ENCODE measurements at places on chromosomes 3 and 15.

GRCh38 chr3:180680097-180680430 is 775 bp upstream of the CCDC39 start:
- no peak for DNase-seq

DNA sequence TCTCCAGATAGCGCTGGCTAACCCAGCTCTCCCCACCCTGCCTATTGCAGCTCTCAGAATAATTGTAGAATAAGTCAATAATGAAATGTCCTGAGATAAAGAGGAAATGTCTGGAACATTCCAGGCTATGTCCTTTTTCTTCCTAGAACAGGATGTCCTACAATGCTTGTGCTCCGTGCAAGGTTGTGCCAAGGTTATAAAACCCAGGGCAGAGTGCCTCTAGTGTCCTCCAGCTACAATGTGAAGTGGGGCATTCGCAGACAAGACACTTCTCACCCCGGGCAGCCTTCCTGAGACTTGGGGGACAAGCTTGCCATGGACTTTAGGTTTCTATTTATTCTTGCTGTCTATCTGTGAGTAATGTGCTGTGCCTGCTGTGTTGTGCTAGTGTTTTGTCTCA is 900.6 kb downstream of the TUSC7 start:
- no peak for DNase-seq

DNA sequence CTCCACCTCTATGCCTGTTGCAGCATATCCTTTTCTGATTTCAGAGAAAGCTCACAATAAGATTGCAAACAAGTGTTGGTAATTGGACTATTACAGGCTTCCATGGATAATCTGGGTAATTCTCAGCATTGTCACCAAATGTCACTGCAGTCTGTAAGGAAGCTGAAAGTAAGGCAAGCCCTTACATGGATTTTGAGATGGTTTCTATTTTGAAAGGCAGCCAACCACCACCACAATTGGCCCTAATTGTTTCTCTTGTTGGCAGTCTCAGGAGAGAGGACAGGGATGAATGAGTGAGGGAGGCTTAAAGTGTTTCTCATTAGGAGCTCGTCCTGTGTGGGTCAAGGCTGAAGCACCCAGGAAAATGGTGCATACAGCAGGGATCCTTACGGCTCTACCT is 879.9 kb downstream of the TUSC7 start:
- no peak for DNase-seq

GRCh38 chr3:158711886-158712285 is 20.4 kb downstream of the RARRES1 start:
- DNase-seq, result no peak

DNA sequence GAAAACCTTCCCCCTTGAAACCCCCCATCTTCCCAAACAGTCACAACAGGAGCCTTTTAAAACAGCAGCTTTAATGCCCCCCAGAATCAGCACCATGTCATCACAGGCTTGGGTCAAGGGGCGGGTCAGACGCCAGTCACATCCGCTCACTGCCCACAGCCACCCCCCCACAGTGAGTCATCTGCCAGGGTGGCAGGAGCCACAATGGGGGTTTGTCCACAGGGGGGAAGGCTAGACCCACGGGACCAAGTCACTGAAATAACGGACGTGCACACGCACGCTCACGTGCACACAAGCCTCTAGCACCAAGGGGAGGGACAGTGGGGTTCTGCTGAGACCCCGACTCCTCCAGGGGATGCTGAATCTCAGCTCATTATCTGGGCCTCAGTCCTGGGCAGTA is 441 bp upstream of the UCN2 start:
- no peak for DNase-seq

- DNase-seq, result no peak
Measured at GRCh38 chr15:85404918-85405866, 24.8 kb downstream of the AKAP13 start.

DNA sequence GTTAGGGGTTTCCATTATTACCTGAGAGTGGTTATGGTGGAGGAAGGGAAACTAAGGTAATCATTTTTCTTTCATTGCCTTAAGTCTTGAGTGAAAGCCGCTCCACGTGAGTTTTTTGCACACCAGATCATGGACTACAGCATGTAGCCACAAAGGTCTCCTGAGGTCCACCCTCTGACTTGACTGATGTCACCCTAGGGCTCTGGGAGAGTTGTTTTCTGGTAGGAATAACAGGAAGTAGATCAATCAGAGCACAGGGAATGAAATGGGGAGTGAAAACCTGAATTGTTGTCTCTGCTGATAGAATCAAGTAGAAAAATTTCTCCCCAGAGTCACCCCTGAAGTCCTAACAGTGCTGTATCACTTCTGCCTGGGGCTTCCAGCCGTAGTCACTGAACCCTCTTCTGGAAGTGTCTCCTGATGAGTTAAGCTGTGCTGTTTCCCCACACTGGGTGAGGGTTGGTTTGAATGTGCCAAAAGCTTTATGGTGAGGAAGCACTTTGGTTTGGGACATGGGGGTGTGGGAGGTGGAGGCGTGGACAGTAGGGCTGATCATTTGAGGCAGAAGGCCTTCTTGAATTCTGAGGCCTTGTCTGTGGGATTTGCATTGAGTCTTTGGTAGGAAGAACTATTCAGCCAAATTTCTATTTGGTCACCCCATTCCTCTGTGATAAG is 64.3 kb downstream of the SLCO3A1 start:
- no peak for DNase-seq

DNA sequence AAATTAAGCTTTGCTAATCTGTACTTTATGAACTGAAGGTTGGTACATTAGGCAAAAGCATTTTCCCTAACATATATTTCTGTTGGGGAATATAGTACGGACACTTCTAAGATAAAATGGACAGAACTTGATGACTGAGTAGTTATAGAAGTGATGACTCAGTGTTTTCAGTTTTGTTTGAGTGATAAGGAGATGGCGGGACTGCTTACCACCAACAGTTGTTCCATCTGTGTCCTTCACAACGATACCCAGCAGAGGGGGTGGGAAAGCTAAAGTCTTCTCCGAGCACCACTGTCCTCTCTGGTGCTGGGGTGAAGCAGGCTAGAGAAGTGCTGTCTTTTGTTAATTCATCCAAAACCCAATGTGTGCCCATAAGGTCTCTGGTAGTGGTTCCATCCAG is 195.8 kb downstream of the CD47 start:
- no peak for DNase-seq

DNA sequence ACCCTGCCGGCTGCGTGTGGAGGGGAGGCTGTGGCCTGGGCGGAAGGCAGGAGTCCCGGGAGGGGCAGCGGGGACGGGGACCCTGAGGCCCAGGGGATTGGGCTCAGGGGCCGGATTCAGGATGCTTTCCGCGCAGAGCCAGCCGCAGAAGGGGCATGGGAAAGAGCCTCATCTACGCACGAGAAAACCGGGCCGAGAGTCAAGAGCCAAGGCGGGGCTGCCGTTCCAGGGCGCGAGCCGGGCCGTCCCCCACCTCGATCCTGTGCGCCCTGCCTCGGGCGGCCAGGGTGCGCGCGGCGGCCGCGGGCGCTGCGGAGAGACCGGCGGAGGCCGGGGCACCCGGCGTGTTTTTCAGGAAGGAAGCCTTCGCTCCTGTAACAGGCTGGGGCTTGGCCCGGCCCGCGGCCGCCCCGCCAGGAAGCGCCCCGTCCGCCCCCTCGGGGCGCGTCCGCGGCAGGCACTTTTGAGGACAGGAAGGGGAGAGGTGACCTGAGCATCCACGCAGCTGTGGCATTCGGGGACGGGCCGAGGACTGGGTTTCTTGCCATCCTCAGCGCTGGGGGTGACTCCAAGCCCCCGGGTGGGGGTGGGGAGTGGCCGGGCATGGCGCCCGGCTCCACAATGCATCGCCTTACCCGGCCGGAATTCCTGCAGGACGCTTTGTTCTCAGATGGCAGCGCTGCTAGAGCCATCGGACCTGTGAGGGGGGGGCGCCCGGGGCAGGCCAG is 62.3 kb upstream of the GATA2 start:
- no peak for DNase-seq

GRCh38 chr3:20772869-20773268 is 586.9 kb upstream of the SGO1 start:
- no peak for DNase-seq

GRCh38 chr3:39362192-39362591 is 21.0 kb upstream of the SLC25A38 start:
- no peak for DNase-seq

- DNase-seq, result no peak
Measured at GRCh38 chr3:29427266-29428103, 146.6 kb downstream of the RBMS3 start.

- DNase-seq, result no peak
Measured at GRCh38 chr3:147895509-147895908, 486.3 kb downstream of the ZIC1 start.

DNA sequence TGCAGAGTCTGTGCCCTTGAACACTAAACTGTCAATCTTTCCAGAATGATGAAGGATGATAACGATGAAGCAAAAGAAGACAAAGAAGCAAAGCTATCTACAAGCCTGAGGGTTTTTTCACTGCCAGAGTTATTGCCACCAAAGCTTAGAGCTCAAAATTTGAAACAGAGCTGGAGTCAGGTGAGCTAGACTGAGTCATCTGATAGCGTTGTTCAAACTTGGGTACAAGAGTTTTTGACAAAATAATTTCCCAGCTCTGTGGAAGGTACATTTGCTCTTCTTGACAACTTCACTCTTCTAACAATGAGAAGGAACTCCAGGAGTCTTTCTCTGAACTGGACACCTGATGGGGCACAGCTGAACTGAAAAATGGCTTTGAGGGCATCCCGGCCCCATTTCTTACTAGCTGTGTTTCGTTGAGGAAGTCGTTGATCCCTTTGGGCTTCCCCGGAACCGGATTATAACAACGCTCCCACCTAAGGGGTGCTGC is 715 bp downstream of the MCCC1 start:
- no peak for DNase-seq

DNA sequence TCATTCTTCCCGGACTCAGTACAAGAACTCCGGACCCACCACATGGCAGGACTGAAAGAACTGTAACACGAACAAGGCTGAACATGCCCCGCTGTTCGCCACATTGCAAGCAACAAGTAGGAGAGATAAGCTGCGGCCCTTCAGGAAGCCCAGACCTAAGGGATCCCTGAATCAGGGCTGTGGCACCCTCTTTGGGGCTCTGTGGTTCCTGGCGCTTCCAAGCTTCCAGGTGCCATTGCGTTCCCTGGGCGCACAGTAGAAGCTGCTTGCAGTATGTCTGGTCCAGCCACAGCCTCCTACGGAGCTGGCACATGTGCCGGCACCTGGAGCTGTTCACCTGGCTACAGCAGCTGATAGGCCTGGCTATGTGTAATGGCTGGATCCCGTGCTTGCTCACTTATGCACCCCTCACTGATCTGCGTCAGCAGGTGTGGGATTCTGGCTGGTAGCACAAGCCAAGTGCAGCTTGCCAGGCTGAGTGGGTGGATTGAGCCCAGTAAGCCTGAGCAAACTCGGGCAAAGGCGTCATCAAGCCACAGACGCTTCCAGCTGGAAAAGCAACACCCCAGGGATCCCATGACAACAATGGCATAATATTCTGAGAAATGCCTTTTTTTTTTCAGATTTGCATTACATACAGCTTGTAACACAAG is 748.6 kb upstream of the GBE1 start:
- DNase-seq, result no peak
